ENCODE measurements at places on chromosomes 1 and 21.

GRCh38 chr1:193321242-193321840 is 134.9 kb upstream of the B3GALT2 start:
- DNase-seq: no peak

DNA sequence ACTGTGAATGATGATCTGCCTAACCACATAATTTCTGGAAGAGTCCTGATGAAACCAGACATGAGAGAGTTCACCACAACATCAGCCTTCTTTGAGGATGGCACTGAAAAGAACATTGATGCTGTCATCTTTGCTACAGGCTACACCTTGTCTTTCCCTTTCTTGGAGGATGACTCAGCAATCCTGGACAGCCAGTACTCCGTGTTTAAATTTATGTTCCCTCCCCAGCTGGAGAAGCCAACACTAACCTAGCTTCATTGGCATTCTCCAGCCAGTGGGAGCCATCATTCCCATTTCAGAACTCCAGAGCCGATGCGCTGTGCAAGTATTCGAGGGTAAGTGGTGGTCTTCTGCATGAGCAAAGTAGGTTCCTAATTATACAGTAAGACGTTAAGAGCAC is 164.1 kb upstream of the POGK start:
- DNase-seq: no peak

DNA sequence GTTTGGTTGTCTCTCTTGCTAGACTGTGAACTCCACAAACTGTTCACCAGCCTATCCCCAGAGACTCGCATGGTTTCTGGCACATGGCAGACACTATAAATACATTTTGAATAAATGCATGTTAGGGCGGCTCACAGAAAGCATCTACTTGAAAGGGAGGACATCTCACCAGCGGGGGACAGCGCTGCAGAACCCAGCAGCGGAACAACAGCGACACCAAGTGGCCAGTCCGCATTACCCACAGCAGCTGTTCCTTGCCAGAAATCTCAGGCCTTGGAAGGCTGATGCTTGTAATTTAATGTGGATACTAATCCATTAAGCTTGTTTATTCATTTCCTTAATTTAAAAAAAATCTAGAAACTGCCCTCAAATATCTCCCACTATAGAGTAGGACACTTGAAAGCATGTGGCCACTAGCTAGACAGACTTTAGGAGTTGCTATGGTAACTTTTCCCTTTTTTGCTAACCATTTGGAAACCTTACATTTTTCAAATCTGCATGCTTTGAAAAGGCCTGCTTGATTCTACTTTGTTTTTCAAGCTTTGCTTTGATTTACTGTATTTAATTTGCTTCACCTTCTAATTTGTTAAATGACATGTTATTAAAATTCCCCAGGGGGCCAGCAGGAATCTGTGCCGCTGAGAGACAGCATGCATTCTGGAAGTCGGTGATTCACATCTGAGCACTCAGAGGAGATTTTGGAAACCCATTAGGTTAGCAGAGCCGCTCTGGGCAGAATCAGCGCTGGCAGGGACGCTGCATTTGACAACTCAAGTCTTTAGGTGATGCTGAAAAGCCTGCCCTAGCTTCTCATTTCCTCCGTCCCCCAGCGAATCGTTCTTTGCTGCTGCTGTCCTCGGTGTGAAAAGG is 63.5 kb upstream of the SSX2IP start:
- no peak for DNase-seq

- no peak for DNase-seq
Observed at GRCh38 chr1:91997607-91998195, 32.1 kb upstream of the EPHX4 start.

- DNase-seq: peak; percentile 96
Observed at GRCh38 chr1:209827384-209828262, at the start of gene UTP25. UTP25 (plus strand) TSS chr1:209827972; CDS start chr1:209828064, 92 bp downstream.

DNA sequence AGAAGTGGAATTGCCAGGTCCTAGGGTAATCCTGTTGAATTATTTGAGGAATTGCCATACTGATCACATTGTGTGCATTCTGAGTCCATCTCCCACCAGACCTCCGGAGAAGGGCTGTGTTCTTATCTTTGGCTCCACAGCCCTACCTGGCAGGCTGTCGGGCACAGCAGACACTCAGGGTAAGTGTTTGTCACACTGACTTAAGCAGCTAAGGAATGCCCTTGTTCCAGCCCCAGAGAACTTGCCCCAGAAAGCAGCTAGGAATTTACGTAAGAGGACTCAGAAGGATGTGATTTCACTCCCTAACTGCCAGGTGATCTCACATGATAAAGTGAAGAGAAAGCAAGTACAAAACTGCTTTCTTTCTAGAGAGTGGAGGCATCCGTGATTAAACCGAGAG is 21.0 kb downstream of the VASH2 start:
- no peak for DNase-seq

DNA sequence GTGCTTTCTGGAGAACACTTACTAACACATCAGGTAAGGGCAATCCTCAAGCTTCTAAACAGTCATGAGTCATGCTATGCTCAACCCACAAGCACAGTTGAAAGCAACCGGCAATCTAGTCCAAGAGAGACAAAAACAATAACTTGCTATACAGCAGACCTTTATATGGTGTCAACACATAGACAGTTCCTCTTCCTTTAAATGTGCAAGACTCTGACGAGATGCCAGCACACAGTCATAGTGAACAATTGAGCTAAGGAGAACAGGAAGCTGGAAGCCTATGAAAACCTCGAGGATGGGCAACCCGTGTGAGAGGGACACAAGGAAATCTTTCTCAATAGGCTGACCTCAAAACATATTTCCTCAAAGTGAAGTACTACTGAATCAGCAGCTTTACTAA is 5.3 kb downstream of the ADIPOR1 start:
- no peak for DNase-seq

DNA sequence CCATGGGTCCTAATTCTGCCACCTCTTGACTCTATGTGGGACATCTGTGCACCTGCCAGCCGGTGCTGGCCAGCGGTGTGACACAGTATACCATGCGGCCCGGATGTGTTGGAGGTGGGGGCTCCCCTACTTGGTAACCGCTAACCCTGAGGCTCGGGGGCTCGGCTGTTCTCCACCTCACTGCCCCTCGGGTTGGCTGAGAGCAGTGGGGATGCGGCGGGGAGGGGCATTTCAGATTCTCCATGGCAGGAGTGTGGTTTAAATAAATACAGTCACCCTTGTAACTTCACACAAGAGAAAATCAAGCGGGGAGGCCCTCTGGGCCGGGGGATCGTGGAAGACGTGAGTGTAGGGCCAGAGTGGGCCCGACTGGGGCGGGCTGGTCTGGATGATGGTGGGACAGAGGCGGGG is 11.0 kb downstream of the KRTAP10-1 start:
- no peak for DNase-seq

- no peak for DNase-seq
Observed at GRCh38 chr1:198892065-198892464, 253.2 kb downstream of the PTPRC start.

- DNase-seq: no peak
Observed at GRCh38 chr1:109184687-109185086, 29.0 kb upstream of the SARS1 start.

DNA sequence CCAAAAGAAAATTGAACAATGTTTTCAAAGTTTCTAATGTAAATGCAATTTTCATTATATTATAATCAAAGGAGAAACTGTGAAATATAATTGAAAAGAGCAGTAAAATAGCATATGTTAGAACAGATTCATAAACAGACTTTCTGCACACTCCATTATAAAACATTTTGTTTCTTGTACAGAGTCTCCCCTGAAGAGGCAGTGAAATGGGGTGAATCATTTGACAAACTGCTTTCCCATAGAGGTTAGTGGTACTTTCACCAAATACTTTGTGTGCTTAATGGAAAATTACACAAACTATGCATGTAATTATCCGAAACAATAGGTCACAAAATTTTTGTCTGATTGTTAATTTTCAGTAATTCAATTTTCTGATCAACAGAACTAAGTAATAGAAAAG is 1.9 kb downstream of the RGS18 start:
- no peak for DNase-seq

- DNase-seq: no peak
Observed at GRCh38 chr1:19353596-19353995, 41.5 kb downstream of the SLC66A1 start.

DNA sequence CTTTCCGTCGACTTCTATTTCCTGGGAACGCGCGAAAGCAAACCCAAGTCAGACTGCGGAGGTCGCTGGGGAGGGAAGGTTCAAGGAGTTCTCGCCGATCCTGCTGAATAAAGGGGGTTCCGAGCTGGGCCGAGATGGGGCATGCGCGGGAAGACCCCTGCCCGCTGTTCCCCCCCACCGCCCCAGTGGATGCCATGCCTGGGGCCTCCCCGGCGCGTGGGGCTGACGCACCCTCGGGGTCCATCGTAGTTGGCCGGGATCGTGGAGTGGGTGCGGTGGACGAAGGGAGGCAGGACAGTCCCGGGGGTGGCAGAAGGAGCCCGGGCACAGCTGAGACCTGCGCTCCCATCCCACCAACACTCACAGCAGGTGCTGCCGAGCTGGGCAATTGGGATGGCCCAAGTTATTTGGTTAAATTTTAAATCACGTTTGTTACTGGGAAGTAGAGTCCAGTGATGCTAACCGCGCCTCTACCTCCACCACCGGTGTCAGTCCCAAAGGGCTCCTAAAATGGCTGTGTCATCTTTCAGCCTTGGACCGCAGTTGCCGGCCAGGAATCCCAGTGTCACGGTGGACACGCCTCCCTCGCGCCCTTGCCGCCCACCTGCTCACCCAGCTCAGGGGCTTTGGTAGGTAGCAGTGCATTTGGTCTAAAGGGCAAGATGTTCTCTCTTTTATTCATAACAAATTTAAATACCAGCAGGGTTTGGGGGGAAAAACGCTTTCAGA is 801 bp downstream of the MX1 start:
- peak; percentile 83 for DNase-seq

Data from osteocyte (in vitro differentiated cells).